A549 (cell line): ENCODE measurements at places on chromosomes 11 and 22.
A peak's percentile ranks its signal among the peaks of the same experiment; 100 is the strongest.

- DNase-seq: no peak
Observed at GRCh38 chr11:98561877-98562395, 458.8 kb upstream of the CNTN5 start.

- no peak for DNase-seq
Observed at GRCh38 chr11:86047275-86047991, 21.5 kb downstream of the PICALM start.

- DNase-seq: no peak
Observed at GRCh38 chr11:84909740-84910139, 717.4 kb downstream of the DLG2 start.

DNA sequence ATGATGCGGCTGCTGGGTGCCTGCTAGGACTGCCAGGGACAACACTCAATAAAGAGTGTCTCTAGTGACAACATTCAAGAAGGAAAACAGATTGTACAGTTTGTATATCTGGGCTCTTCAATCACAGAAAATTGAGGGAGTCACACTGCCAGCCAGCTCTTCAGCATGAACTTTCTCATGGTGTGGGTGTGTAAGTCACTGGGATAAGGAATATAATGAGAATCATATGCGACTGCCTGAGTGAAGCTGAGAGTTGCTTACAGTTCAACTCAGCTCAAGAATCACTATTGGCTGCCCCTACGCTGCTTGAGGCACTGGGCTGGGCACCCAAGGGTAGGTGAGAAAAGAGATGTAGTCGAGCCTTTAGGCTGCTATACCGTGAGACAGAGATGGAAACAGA lies 328.1 kb upstream of the PITPNB start:
- no peak for DNase-seq

GRCh38 chr11:31442086-31442485 lies 67.3 kb downstream of the IMMP1L start:
- DNase-seq: no peak

- DNase-seq: peak; percentile 82
Observed at GRCh38 chr22:50544078-50544745, 1.5 kb upstream of the KLHDC7B start.

- DNase-seq: peak; percentile 33
Observed at GRCh38 chr11:61577383-61578118, 3.3 kb downstream of the SYT7 start.

DNA sequence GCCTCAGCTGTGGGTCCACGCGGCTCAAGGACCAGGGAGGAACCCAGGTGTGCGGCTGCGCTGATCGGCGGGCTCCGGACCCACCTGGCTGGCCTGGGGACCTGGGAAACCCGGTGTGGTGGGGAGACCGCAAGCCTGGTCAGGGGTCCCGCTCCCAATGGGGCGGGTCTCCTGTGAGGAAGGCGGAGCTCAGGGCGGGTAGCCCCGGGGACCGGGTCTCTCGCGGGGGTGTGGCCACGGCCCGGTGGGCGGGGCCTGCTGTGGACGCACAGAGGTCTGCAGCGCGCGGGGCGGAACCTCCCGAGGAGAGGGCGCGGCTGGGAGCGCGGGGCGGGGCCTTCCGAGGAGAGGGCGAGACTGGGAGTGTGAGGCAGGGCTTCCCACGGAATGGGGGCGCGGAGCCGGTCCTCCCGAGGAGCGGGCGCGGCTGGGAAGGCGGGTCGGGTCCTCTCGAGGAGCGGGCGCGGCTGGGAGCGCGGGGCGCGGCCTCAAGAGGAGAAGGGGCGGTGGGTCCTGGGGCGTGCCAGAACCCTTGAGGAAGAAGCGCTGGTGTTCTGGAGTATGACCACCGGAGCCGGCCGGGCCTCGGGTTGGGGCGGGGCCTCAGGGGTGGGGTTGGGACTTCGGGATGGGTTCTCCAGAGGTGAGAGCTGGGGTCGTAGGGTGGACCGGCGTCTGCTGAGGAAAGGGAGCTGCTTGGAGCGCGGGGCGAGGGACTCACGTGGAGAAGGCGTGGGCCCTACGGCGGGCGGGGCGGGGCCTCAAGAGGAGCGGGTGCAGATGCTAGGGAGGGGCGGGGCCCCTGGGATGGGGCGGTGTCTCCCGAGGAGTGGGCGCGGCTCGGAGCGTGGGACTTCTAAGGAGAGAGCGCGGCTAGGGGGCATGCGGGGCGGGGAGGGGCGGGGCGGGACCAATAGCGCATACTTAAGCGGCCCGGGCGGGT lies 20.8 kb downstream of the DGCR6L start:
- peak; percentile 35 for DNase-seq

- no peak for DNase-seq
Observed at GRCh38 chr22:45129703-45130524, 33.8 kb upstream of the NUP50 start.

DNA sequence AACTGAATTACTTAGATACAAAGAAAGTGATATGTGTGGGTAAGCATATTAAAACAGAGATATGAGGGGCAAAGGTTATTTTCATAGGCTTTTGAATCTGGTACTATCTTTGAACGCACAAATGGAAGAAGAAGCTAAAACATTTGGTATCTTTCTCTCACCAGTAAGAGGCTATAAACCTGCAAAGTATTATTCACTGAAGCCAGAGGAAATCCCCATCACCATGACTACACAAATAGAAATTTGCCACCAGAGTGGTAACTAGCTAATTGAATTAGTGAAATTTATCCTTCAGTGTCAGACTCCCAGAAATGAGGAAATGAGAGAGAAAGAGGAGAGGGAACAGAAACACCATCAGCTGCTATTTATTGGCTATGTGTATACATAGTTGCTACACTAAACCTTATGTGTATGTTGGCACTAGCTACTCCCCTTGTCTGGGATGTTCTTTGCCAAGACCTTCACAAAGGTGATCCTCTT lies 503.4 kb downstream of the DLG2 start:
- no peak for DNase-seq

- DNase-seq: peak; percentile 69
Observed at GRCh38 chr22:46036558-46037408, 59.8 kb upstream of the WNT7B start.

DNA sequence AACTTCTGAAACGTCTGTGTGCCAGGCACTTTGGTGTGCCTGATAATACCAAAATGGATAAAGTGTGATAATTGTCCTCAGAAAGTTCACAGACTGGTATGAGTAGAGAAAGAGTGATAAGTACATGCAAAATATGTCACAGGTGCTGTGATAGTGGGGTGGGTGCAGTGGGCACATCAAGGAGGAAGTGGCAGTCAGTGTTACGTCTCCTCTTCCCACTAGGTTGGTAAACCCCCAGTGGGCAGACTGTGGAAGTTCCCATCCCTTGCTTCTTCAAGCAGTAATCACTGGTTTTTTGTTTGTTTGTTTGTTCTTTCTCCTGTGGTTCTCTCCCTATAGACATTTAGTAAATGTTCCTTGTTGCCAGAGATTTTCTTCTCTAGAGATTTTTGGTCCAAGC lies 5.4 kb downstream of the RNF121 start:
- DNase-seq: no peak

DNA sequence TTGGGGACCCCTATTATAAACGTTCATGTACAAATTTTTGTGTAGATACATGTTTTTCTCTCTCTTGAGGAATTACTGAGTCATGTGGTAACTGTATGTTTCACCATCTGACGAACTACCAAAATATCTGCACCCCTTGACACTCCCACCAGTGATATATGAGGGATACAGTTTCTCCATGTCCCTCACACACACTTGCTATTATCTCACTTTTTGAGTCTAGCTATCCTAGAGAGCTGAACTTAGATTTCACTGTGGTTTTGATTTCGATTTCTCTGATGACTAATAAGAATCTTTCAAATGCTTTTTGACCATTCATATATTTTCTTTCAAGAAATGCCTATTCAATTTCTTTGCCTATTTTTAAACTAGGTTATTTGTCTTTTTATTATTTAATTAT lies 200.2 kb downstream of the PGR start:
- DNase-seq: no peak

- DNase-seq: no peak
Observed at GRCh38 chr11:92311616-92312449, 87.2 kb downstream of the FAT3 start.

DNA sequence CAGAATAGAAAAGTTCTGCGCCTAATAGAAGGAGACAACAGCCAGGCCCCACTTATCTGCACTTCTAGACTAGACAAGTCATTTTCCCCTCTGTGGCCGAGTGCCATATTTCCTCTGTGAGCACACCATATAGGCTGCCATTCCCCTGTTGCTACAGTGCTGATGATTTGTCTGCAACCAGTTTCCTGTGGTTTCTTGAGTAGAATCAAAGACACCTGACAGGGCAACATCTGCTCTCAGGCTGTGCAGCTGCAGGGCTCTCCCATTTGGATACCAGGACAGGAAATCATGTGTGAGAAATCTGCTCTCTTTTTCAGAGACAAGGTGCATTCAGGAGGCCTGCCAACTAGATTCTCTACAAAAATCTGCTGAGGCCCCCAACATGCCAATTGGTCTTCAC lies 879.3 kb downstream of the DLG2 start:
- no peak for DNase-seq

GRCh38 chr22:23837911-23838680 lies 710 bp downstream of the DERL3 start:
- DNase-seq: no peak

DNA sequence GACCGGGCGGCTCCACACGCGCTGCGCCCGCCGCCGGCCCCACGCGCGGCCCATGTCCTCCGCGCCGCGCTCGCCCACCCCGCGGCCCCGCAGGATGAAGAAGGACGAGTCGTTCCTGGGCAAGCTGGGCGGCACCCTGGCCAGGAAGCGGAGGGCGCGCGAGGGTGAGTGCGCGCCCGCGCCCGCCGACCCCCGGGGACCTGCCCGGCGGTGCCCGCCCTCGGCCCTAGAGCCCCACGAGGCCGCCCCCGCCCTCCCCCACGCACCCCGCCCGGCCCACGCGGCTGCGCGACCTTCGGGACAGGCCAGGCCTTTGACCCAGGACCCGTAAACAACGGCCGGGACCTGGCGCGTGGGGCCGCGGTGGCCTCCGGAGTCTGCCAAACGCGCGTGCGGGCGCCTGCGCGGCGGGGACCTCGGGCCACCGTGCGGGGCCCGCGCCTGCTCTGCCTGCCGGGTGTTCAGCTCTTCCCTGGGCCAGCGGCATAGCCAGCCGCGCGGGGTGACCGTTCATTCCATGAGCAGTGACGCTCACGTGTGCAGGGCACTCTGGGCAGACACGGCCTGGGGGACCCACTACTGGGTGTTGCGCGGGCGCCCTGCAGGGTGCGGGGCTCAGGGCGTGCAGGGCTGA lies at the start of gene PARVB:
PARVB (plus strand) TSS at position 15 of the 634 bp plus-strand sequence; CDS start at position 53, 38 bp downstream.
- DNase-seq: peak; percentile 9

GRCh38 chr11:46352063-46352841 lies 5.0 kb downstream of the DGKZ start:
- no peak for DNase-seq

GRCh38 chr11:8080674-8081590 lies at the start of gene TUB:
TUB (plus strand) TSS chr11:8081211; CDS start chr11:8081511, 300 bp downstream.
- peak; percentile 65 for DNase-seq

DNA sequence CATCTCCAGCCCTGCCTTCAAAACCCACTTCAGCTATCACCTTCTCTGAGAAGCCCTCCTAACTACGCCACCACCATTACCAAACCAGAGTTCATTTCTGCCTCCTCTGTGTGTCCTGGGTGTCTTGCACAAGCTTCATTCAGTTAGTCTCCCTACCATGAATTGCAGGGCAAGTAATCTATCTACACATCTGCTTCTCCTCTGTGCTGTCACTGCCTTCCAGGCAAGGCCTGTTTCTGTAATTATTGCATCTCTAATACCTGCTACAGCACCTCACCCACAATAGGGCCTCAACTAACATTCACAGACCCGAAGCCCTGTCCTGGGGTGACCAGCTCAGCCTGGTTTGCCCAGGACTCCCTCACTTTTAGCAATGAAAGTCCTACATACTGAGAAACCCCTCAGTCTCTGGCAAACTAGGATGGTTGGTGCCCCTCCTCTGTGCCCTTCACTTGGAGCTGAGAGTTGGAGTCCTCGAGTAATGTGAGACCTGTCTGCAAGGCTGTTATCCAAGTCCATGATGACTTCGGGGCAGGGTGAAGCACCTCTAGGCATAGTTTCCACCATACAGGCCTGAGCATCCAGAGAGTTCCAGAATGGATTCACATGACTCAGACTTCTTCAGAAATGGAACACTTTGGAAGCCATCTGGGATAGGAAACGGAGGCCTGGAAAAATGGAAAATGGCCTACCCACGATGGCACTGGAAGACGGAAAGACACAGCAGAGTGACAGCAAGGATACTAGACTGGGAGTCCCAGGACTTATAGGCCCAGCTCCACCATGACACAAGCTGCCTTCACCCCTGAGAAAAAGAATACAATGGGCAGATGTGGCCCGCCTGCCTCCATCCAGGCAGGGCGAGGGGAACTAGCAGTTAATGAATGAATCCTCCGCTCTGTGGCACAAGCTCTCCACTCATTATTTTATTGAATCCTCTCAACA lies 269.3 kb downstream of the BUD13 start:
- no peak for DNase-seq

DNA sequence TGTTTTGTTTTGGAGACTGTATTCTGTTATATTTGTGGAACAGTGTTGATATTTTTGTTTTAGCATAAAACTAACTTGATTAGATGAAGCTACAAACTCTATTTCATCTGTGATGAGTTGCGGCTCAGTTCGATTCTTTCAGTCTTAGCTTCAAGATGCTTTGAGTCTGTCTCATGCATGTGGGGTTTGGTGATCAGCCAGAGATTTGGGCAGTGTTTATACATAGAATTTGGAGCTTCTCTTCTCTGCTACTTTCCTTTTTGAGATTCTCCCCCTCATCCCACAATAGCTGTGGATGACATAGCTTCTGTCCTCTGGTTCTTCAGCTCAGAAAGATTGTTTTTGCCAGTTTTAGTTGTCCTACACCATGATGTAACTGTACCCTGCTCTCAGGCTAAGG lies 90.4 kb downstream of the ARHGAP20 start:
- DNase-seq: no peak

DNA sequence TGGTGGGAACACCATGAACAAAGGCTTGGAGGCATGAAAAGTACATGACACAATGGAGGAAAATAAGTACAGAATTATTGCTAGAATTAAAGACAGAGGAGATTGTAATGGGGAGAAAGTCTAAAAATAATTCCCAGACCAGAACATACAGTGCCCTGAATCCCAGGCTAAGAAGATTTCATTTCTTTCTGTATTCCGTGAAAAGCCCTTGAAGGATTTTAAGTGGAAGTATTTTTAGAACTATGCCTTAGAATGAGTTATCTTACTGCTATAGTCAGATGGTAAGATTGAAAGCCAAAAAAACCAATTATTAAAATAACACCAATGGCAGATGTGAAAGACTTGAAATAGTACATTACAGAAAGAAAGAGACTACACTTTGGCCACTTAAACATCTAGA lies 36.1 kb upstream of the SLC5A12 start:
- DNase-seq: no peak

- DNase-seq: no peak
Observed at GRCh38 chr22:25876871-25877270, 134.9 kb downstream of the MYO18B start.

DNA sequence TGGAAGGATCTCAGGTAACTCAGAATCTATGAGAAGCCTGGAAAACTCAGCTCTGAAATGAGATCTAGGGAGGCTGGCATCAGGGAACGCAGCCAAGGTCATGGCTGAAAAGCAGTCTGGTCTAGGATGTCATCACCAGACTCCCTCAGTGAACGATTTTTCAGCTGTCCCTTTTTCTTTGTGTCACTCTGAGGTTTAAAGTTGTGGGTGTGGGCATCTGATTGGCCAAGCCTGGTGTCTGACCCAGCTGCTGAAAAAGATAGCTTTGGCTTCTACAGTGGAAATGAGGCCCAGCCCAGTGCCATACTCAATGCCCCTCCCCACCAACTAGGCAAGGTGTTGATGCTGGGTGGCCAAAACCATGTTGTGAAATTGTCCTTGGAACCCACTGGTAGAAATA lies 14.5 kb downstream of the RPS3 start:
- no peak for DNase-seq
